ENCODE measurements at places on chromosomes 4 and X.

- no peak for DNase-seq
These were observed 67.4 kb upstream of the INPP4B start for GRCh38 chr4:142913461-142914030.

DNA sequence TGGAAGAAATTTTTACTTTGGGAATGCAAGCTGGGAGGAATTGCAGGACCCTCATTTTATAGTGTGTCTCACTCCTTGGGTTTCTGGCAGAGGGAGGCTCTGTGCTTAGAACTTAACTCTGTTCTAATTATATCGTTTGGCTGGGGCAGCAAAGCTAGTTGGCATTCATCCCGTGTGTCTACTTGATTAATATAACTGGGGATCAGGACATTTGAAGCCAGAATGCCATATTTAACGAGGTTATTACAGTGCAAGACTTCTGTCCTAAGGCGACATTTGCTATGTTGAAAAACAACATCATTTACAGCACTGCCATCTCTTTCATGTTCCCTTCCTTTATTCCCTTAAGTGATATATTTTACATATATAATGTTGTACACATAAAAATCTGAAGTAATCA lies 179.1 kb upstream of the TBC1D9 start:
- peak; percentile 61 for DNase-seq

GRCh38 chr4:114497116-114497515 lies 101.5 kb upstream of the UGT8 start:
- no peak for DNase-seq

GRCh38 chr4:187387739-187388138 lies 607.8 kb upstream of the ZFP42 start:
- DNase-seq, result no peak

DNA sequence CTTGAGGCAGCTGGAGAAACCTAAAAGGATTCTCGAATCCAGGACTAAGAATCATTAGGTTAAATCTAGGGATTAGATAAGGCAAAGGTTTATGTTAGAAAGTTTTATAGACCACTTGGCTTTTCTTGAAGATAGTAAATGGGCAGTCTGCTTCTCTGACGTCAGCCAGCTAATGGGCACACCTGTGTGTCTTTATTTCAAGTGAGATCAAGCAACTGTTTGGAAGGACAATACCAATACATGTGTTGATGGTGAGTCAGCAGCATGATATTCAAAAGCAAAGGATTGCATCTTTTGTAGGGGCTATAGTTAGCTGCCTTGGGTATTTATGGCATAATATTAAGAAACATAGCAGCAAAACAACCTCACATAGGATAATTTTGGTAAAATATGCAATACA lies 46.5 kb upstream of the GRPR start:
- DNase-seq, result no peak

- DNase-seq, result no peak
These were observed 16.9 kb downstream of the WDR1 start for GRCh38 chr4:10099499-10100325.

- no peak for DNase-seq
These were observed 31.0 kb upstream of the FGG start for GRCh38 chr4:154643493-154643892.

DNA sequence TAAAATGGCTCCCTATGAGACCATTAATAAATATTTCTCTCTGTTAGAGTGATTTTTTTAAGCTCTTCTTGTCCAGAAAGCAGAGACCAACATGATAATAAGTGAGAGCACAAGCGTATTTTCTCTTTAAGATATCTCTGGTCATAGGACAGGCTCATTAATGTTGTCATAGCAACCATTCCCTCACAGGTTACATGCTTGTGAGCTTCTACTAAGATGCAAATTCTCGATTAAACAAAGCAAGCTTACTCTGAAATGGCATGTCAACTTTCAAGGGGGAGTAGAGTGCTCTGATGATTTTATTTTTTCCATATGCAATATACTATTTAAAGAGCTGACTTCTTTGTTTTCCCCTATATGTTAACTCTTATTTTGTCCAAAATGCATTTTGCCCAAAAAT lies 487.2 kb upstream of the LCORL start:
- DNase-seq, result no peak

- DNase-seq, result peak; percentile 70
These were observed 85.5 kb downstream of the STARD8 start for GRCh38 chrX:68732906-68733493.

All from BE2C (cell line).